ENCODE measurements at places on chromosomes 1 and 21.
A peak's percentile ranks its signal among the peaks of the same experiment; 100 is the strongest.

- peak; percentile 12 for DNase-seq
Observed at GRCh38 chr1:81498471-81499462, 302.0 kb upstream of the ADGRL2 start.

DNA sequence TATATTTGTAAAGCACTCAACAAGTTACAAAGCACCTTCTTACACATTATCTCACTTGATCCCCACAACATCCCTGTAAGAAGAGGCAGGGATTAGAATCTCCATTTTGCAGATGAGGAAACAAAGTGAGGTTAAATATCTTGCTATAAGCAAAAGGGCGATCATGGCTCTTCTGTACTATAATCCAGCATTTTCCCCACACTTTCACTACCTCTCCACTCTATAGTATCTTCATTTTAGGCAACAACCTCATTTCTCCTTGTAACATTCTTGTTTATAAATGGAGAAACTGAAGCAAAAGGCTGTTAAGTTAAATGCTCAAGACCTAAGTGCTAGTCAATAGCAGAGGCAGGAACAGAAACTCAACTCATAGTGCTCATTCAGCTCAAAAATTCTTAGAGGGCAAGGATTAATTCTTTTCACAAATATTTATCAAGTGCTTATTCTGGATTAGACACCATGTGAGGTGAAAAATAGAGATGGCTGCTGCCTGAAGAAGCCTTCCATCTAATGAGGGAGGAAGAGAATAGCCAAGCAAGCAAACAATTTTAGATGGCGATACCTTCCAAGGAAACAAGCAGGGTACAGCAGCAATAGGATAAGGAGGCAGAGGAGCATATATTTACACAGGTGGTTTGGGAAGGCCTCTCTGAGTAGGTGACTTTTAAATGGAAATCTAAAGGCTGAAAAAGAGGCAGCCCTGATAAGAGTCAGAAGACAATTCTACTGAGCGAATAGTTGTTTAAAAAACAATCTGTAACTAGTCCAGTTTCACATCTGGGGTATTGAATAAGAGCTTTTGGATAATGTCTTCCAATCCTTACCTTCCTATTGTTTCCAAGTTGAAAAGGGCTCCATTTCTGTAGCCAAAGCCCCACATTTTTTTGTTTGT is 3.5 kb downstream of the ERRFI1 start:
- no peak for DNase-seq

DNA sequence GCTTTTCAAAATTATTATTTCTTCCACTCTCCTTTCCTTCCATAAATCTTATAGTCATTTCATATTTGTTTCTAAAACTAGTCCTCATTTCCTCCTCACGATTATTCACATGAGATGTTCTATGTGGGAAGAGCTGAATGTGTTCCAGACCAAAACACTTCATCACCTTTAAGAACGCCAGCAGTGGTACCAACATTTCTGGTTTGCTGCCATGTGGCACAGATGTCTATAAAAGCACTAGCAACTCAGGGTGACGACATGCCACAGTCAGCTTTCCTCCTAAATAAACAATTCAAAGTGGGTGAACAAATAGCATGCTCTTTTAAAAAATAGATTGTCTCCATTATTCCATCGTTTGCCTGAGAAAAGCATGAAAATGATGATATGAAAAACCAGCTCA is 1217.8 kb upstream of the ADGRL2 start:
- DNase-seq: no peak

- DNase-seq: no peak
Observed at GRCh38 chr1:18922319-18922726, 20.0 kb upstream of the ALDH4A1 start.

- DNase-seq: no peak
Observed at GRCh38 chr1:110462964-110463363, 12.0 kb downstream of the PROK1 start.

GRCh38 chr1:38558500-38559445 is 300.8 kb downstream of the RRAGC start:
- DNase-seq: no peak

DNA sequence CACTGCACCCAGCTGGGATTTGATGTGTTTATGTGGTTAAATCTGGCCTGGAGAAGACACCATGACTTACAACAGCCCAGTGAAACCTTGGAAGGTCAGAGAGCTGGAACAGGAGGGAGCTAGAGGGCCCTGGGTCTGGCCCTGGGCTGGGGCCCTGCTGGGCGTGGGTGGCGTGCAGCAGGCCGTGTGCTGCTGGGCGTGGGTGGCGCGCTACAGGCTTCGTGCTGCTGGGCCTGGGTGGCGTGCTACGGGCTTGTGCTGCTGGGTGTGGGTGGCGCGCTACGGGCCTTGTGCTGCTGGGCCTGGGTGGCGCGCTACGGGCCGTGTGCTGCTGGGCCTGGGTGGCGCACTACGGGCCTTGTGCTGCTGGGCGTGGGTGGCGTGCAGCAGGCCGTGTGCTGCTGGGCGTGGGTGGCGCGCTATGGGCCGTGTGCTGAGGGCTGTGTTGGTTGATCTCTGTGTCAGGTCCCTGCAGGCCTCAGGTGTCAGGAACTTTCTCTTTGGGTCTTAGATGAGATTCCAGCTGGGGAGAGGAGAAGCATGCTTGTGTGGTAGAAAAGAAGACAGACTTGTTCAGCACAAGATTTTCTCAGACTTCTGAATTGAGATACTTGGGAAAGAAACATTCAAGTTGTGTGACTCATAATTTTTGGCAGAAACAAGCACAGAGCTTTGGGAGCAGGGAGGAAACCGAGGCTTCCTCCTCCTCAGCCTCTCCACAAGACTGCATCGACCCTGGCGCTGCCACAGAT is 66.0 kb downstream of the COL18A1 start:
- DNase-seq: no peak

DNA sequence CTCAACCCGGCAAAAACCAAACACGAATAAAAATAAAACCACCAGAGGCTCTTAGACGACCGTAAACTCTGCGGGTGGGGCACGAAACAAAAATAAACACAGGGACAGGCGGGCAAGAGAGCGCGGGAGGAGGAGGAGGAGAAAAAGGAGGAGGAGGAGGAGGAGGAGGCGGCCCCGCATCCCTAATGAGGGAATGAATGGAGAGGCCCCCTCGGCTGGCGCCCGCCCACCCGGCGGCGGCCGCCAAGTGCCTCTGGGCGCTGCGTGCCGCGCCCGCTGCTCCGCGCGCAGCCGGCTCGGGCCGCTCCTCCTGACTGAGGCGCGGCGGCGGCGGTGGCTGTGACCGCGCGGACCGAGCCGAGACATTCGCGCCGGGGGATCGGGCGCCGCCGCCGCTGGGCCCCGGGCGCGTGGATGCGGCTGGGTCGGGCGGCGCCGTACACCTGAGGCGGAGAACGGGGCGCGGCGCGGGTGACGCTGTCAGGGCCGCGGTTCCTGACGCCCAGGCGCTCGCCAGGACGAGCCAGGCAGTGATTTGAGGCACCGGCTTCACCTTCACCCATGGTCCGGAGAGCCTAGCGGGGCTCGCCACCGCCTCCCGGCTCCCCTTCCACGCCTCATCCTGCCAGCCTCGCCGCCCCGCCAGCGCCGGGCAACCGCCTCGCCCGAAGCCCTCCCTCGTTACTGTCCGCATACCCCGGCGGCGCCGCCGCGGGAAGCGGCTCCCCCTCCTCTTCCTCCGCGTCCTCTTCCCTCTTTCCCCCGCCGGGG is at the start of gene MARK1:
TSS of gene MARK1 (plus strand) at position 229 of the 771 bp plus-strand sequence. CDS start 687 bp downstream, outside the sequence.
- peak; percentile 55 for DNase-seq

DNA sequence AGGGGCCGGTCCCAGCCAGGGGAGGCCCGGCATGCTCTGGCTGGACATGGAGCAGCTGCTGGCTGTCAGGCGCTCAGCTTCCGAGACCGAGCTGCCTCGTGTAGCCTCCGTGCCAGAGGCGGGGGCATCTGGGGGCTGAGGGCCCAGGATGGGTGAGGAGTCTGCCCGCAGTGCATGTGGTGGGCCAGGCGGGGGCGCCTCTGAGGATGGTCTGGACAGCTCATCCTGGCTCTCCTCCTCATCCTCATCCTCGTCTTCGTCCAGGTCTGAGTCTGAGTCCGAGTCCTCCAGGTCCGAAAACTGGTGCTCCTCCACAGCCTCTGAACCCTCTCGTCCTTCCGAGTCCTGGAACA is 28.9 kb upstream of the EDN2 start:
- DNase-seq: no peak

DNA sequence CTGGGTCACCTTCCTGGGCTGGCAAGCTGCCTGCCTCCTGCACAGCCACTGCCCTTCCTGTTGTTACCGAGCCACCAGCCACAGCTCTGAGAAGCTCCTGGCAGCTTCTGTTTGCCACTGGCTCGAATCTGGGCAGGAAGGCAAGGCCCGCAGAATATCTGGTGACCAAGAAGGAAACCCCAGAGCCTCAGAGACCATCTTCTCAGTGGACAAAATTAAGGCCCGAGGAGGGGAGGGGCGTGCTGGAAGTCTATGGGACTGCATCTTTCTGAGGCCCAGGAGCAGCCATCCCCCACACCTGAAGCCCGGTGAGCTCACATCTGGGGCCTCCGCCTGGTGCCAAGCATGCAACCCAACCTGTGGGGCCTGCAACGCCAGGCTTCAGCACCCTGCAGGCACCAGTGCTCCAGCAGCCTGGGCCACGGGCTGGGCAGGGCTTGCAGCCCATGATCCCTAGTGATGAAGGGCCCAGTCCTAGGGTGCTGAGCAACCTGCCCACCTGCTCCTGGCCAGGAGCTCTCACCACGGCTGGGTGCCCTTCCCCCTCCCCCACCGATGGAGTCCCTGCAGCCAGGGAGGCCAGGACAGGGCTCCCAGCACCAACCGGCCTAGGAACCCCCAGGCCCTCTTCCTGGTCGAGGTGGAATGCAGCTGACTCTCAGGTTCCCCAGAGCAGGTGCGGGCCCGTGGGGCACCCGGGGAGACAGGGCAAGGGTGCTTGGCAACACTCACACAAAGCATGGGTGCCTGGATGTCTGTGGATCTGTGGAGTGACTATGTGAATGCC is 879 bp downstream of the CPTP start:
- DNase-seq: no peak

GRCh38 chr1:167501515-167502191 is 16.7 kb downstream of the CD247 start:
- DNase-seq: no peak

- DNase-seq: no peak
Observed at GRCh38 chr1:153439273-153439672, 21.2 kb downstream of the S100A7 start.

- no peak for DNase-seq
Observed at GRCh38 chr21:37230632-37231248, 36.4 kb downstream of the VPS26C start.

DNA sequence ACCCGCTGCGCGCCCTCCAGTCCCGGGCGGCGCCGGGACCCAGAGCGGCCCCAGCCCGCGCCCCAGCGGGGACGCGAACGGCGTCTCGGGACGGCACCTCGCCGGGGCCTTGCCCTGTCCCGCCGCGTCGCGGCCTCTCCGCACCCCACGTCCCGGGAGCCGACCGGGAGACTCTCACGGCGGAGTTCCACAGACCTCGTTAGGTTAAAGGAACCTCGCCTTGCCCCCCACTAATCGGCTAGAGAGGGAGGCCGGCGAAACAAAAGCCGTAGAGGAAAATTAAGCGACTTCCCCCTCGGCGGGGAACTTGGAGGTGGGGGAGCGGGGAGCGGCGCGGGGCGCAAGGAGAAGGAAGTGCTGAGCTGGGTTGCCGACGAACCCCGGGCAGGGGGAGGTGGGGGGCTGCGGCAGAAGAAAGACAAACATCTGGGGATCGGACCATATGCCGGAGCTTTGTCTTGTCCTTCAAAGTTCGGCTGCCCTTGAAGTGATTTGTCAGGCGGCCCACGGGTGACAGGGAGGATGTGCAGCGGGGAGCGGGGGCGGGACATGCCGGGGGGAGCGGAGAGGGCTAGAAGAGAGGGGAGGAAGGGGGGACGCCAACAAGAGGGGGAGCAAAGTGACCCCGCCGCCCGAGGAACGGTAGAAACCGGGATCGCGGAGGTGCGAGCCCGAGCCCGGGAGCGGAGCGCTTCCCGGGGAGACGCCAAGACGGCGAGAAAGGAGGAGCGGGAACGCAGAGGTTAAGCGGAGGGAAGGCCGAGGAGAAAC is 120.0 kb upstream of the RRP15 start:
- peak; percentile 45 for DNase-seq

DNA sequence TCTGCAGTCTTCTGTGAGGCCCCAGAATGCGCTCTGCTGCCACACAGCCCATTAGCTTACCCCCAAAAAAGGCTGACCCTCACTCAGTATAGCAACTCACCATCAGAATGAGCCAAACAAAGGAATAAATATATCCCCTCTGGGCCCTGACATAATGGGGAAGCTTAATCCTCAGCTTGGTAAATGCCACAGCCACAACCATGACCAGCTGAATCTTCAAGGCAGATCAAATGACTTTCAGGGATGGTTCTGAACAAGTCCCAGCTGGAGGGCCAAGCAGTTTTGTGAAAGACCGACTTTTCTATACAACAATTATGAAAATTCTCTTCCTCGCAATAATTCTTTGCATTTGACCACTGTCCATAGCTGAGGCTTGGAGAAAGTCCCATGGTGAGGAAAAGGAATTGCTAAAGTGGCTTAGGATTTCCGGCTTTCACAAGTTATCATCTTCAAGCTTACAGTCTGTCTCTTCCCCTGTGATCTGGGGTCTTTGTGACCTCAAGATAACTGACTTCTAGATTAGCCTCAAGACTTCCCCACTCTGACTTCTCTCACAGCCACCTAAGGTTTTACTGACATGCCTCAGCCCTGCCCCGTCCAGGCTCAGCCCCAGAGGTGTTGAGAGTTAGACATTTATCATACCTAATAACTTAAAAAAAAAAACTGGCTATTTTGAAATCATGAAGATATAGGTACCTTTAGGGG is 47.8 kb upstream of the PBX1 start:
- DNase-seq: no peak

DNA sequence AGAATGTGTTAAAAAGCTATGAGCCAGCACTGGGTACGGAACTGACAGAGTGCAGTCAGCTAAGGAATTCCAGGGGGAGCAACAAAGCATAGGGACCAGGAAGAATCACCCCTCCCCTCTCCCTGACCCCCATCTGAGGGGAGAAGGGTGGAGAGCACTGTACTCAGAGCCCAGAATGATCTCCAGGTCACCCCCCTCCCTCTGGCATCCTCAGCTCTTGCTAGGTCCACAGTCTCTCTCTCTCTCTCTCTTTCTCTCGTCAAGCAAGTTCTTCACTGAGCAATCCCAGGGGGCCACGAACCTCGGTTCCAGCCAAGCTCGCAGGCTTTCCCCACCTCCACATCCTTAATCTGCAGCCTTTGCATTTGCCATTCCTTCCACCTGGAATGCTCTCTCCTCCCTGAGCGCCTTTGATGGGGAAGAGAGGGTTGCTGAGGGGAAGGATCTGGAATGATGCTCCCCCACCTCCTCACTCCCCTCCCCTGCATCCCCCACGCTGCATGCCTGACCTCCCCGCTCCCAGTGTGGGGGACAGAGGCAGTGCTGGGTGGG is 6.7 kb upstream of the WASF2 start:
- no peak for DNase-seq

DNA sequence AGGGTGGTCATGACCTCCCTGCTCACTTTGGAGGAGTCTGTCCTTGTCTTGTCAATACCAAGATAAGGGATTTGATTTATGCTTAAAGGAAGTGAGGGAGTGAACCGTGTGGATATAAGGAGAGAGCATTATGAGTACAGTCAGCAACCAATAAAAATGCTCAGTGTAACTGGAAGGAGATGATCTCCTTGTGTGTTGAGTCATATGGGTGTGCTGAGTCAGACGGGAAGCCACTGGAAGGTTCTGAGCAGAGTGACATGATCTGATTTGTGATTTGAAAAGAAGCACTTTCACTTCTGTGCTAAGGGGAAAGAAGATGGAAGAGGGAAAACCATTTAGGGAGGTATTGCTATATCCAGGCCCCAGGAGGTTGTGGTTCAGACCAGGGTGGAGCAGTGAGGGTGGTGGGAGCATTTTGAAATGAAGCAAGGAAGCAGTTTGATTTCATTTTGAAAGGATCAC is 2.5 kb upstream of the BCL10 start:
- DNase-seq: no peak

- no peak for DNase-seq
Observed at GRCh38 chr1:159436469-159436868, 3.1 kb upstream of the OR10J1 start.
